ENCODE measurements at places on chromosomes 7 and 10.
A peak's percentile ranks its signal among the peaks of the same experiment; 100 is the strongest.

DNA sequence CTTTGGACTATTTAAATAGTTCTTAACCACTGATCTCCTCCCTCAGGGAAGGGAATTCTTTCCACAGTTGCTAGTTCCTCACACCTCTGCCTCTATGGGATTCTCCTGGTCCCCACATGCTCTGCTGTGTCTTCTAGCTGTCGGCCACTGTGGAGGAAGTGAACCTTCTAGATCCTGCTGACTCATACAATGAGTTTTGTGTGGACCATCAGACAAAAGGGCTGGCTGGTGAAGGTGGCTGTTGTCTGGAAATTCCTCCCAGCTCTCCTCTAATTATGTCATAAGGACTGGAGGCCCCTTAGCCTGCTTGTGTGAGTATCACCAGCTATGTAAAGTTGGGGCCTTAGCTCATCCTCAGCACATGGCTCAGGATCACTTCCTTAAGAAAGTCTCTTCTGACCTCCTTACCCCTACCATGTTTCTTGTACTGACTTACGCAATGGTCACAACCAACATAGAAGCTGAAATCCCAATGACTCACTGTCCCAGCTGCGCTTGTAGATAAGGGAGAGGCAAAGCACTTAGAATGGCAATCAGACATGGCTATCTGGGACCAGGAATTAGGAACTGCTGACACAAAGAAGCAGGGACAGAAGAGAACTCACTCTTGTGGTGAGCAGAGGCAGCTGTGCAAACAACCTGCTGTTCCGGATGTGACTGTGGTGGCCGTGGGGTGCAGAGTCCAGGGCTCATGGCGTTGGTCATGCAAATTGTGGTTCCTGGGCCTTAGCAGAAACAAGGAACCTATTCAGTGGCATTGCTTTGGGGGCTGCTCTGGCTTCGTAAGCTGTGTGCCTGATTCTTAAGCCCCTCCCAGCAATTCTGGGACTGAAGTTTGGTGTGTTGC, 2.5 kb upstream of the MACC1 start:
- DNase-seq: peak; percentile 18

DNA sequence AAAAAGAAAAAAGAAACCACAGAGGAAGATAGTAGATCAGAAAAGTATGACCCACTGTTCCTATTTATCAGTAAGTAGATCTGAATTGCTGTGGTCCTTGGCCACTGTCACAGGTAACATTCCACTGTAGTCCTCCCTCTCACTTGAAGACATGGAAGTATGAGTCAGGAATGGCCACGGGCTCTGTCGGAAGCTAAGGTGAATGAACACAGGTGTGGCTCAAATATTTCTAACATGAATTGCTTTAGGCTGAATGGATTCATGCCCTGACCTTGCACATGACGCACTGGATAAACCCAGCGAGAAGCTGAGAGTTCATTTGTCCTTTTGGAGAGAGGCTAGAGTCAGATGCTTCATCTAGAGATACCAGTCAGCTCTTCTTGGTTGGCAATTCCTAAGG, 224.5 kb upstream of the SP8 start:
- DNase-seq: no peak

DNA sequence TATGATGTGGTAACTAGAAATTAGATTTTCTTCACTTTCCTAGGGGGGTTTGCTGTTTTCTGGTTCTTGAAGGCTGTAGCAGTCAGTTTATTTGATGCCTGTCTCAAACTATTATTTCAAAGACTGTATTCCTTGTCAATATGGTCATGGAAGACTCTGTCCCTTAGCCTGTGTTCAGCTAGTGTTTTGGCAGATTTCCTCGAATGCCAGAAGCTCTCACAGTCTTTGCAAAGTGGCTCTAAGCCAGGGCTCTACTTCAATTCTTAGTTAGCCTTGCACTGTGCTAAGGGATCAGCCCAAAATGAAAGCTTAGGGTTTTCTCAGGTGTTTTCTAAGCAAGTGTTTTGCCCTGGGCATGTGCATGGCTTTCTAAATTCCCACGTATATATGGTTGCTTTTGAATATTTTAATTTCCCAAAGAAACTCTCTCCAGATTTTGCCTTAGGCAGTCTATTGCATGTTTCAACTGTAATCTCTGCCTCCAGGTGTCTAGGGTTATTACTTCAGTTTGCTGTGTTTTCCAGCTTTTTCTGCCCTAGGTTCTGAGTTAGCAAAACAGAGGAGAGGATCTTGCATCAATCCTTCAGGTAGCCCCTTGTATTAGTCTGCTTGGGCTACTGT, 7.2 kb upstream of the C1GALT1 start:
- DNase-seq: no peak

DNA sequence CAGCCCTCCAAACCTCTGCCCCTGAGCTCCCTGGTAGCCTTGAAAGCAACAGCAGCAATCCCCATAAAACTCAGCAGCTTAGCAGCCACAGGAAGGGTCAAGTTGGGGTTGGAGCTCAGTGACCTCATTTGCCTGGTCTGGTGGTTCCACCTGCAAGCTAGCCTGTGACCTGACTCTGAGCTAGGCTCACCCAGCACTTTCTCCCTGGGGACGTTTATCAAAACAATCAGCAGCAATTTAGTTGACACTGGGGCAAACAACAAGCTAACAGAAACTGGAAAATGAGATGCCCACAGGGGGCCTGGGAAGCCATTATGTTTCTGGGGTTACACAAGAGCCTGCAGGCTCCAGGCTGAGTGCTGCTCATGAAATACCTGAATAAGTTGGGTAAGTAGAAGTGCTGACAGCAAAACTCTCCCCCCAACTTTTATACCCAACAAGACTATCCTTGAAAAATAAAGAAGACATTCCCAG, 22.4 kb upstream of the CRYGN start:
- DNase-seq: no peak

DNA sequence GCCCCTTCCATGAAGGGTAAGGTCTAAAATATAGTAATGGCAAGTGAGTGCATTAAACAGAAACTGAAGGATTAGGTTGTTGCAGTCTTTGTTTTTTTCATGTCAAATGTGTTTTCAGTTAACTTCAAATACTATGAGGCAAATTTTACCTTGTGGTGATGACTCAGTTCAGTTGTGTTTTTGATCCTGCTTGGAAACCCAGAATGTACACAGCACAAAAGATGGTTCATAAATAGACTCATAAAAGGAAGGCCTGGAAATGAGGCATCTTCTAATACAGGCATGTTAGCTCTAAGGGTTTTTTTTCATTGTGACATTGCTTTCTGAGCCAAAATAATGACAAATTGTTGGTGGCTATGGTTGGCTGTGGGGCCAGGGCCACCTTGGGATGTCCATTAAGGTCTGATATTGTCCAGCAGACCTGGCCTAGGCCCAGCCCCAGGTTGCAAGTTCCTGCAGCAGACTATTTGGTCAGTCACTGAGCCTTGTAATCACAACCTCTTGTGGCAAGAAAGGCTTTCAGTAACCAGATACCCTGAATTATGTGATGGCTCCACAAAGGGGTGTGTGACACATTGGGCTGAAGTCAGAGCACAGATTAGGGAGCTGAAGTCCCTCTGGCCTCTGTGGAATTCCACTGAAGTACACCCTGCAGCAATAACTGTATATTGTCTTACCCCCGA, 69.0 kb upstream of the SAMD8 start:
- no peak for DNase-seq

DNA sequence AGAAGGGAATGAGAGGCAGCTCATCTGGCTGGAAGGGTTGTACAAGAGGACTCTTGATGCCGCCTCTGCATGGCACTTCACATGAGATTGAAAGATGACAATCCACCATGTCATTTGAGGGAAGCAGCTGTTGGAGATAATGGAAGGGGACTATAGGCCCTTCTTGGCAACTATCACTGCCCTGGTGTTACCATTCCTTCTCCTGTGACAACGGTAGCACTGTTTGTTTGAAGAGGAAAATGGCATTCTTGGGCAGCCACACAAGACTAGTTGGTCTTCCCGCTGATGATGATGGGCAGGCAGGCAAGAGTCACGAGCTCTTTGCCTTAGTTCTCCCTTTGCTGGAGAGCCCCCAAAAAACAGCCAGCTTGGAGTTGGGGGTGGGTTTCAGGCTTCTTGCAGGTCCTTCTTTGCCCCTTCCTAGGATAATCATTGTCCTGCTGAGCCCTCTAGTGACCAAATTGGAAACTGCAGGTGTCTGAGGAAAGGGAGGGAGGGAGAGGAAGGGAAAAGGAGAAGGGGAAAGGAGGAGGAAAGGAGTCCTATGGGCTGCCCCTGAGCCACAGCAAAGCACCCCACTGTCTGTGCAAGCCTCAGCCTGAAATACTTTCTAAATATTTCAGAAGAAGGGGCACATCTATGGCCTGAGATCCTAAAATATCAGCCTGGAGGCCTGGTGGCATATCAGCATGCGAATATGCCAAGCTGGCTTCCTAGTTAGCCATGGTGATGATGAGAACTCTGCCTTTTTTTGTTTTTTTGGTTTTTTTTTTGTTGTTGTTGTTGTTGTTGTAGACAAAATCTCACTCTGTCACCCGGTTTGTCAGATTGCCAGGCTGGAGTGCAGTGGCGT, 165.6 kb upstream of the KMT2E start:
- peak; percentile 7 for DNase-seq
